ENCODE measurements at places on chromosomes 2 and 18.

GRCh38 chr18:63182310-63182772 is 137.2 kb downstream of the BCL2 start:
- DNase-seq = no peak

GRCh38 chr2:215685238-215685990 is 249.5 kb upstream of the FN1 start:
- no peak for DNase-seq

- DNase-seq = peak; percentile 26
Measured at GRCh38 chr2:30361751-30362394, 85.2 kb upstream of the LCLAT1 start.

GRCh38 chr2:71833855-71834560 is 313.7 kb downstream of the CYP26B1 start:
- DNase-seq = no peak

DNA sequence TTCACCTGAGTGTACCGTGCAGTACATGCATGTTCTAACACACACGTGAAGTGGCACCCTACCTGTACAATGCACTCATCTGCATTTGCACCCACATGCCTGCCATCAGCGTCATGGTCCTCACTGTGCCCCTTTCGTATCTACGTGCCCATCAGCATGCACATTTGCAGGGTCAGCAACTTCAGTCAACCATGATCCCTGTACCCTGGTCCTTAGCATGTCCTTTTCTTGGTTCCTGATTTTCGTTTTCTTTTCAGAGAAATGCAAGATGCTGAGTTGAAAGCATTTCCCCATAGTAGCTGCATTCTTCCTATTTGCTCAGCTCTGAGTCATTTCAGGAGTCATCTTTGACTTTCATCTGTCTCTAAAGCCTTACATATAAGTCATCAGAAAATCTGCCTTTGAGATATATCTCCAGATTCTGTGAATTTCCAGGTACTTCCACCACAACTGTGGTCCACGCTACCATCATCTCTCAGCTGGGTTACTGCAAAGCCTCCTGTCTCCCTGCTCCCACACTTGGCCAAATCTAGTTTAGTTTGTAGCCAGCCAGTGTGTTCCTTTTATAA is 14.7 kb upstream of the PUM2 start:
- no peak for DNase-seq

GRCh38 chr2:180328795-180329422 is 321.8 kb upstream of the CWC22 start:
- no peak for DNase-seq

GRCh38 chr2:240985881-240986786 is 12.3 kb upstream of the SNED1 start:
- DNase-seq = no peak

DNA sequence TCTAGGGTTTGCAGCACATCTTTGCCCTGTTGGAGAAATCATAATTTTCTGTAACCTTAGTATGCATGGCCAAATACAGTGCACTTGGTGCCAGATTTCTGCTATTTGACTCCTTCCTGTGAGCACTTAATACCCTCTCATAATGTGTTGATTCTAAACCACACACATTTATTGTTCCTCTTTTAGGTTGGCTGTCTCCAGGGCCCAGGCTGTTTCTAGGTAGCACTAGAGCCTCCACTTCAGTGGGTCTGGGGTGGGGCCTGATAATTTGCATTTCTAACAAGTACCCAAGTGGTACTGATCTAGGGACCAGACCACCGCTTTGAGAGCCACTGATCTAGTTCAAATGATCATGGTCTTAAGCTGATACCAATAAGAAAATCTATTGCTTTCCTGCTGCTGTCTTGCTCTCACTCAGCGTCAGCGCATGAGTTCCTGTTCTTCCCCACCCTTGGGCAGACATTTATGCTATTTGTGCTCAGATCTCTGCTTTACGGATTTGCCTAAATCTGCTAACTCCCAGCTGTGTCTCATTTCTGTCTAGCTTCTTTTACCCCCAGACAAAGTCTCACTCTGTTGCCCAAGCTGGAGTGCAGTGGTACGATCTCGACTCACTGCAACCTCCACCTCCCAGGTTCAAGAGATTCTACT is 7.4 kb downstream of the PTRHD1 start:
- no peak for DNase-seq

DNA sequence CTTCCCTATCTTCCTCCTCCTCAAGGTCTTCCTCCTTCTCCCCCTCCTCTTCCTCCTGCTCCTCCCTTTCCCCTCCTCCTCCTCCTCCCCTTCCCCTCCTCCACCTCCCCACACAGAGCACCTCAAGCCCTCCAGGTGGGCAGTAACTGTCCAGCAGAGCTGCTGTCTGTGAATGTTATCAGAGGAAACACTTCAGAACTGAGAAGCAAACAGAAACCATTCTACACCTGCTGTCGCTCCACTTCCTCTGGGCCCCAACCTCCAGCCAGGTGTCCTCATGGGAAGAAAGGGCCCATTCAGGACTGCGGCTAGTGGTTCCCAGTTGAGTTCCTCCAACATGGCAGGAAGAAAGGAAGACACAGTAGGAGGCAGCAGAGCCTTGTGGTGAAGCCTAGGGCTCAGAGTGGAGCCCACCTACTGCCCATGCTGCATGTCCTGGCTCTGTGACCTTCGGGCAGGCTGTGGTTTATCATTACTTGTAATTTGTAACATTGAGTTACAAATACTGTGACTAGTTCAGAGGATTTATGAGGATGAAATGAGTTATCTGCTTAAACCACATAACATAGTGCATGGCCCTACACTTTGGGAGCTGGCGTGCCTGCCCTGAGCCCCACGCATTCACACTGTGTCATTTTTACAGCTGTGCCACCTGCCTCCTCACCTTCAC is 165.9 kb upstream of the ID2 start:
- DNase-seq = no peak

GRCh38 chr18:70188113-70188512 is 17.4 kb downstream of the RTTN start:
- no peak for DNase-seq

GRCh38 chr2:7191932-7192331 is 274.7 kb downstream of the RNF144A start:
- DNase-seq = no peak

GRCh38 chr2:207352978-207353671 is 176.6 kb upstream of the CREB1 start:
- DNase-seq = peak; percentile 3

DNA sequence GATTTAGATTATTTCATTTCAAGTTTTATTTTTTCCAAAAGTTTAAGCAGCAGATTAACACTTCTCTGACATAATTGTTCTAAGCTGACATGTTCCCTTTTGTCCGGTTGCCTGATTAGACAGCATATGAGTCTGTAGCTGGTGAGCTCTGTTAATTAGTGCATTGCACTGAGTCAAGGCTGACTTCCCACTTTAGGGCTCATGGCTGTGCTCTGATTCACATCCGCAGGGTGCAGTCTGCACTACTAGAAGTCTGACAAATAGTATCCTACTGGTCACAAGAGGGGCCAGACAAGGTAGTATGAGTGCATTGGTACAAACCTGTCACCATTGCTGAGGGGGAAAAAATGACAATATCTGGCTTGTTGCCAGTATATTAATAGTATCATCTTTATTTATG is 443.9 kb upstream of the ZNF804A start:
- DNase-seq = no peak

GRCh38 chr2:9497017-9497416 is 22.7 kb downstream of the IAH1 start:
- no peak for DNase-seq

DNA sequence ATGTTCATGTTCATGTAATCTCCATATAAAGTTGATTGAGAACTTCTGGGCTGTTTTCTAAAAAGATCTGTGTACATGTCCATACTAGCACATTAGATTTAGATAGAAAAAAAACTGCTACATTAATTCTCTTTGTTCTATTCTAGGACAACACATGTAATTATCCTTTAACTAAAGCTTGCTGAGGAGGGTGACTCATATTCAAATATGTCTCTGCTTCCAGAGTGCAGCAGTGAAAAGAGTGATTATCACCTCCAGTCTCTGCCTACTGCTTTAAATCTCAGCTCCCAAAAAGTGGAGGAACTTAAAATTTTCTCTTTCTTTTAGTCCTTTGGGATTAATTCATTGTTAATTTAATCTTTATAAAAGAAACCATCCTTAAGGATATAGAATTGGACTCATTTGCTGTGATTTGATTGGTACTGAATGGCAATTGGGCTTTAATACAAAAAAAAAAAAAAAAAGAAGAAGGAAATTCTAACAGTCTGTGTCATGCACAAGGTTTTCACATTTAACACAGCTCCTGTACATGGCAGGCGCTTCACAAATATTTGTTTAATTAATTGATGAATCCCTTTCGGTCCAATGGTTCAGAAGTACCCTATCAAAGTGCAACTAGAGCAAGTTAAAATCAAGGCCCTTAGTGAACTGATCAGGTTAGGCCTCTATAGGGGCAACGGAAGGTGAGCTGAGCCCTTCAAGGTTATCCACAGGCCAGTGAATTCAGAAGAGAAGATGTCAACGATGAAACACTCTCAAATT is 214.0 kb upstream of the KCNJ3 start:
- DNase-seq = no peak

- no peak for DNase-seq
Measured at GRCh38 chr2:150167711-150168110, 319.8 kb downstream of the RND3 start.

DNA sequence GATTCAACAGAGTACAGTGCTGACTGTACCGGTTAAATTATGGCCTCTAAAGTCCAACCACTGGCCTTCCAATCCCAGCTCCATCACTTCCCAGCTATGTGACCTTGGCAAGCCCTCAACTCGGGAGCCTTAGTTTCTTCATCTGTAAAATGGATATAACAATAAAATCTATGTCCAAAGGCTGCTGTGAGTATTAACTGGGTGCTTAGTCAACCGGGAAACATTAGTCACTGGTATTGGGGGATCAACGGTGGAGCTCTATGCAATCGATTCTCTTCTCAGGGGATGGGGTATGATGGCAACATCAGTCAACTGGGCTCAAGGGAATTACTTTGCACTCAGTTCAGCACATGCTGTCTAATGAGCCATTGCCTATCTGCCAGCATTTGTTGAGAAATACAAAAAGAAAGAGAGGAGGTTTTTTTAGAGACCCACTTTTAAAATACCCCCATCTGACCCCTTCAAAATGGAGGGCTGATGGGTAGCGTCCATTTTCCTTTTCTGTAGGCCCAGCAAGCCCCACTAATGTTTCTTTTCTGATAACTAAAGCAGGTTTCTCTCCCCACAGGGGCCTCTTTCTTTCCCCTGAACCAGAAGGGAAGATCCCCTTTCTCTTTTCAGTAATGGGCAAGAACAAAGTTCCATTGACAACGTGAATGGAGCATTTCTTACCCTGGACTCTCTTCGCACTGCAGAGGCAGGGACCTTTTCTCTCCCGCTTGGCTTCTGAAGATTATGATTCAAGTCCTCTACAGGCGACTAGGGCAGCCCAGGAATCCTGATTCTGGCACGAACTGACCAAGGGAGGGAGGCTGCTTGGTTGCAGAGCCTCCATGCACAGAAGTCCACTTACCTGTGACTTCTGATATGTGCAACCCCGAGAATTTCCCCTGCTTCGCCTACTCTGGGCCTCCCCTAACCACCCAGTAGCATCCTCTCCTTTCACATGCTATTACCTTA is 8.7 kb upstream of the AGFG1 start:
- DNase-seq = no peak

DNA sequence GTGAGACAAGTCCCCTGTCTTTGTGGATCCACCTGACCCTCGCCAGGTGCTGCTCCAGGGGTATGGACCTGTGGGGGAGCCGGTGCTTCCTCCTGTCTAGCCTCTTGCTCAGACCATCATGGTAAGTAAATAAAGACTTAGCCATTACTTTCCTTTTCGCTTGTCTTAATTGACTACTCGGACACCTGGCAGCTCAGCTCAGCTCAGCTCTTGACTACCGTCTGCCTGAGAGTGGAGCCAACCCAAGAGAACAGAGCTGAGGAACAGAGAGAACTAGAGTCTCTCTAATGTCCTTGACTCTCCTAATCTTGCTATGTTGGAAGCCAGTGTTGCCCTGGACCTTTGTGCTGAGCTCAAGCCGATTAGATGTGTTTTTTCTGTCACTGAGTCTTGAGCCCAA is 170.3 kb upstream of the CXCR4 start:
- DNase-seq = no peak

DNA sequence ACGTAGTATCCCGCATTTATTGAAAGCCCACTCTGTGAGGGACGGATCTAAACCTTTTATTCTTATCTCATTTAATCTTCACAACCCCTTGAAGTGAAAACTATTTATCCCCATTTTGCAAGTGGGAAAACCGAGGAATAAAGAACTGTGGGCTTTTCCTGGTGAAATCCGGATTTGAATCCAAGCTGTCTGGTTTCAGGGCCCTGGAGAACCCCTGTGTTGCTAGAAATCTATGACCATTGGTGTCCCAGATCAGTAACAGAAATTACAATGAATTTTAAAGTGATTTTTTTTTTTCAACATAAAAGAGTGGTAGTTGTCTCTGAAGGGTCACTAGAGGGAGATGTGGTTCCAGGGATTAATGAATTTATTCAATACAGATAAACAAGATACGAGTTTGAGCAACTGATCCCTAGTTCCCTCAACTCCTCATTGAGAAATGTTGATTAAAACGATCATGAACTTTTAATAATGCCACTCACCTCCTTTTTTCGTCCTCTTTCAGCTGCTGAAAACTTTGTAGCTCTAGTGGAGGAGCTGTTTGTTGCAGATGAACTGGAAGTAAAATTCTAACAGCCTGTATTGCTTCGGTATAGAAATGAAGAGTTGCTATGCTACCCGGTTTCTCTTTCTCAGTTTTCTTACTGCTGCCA is 940 bp downstream of the XRCC5 start:
- no peak for DNase-seq

GRCh38 chr18:79775441-79776221 is 22.1 kb upstream of the KCNG2 start:
- DNase-seq = no peak

Data from CD8-positive, alpha-beta T cell (primary cell).